ENCODE measurements at places on chromosomes 2 and 18.

DNA sequence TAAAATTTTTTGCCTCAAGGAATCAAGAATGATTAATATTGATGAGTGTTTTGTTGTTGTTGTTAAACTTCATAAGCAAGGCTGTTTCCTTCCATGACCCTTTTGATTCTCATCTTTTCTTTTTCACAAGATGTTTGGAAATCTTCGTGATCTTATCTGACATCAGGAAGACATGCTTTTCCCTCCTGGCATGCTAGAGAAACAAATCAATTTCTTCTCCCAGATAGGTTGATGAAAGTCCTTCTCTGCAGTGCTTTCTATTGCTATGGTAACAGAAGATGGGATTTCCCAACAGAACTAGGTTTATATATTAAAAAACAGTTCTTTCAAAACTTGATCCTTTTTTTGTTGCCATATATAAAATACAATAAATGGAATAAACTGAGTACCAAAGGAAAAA is 85.2 kb downstream of the EML6 start:
- DNase-seq = no peak
- no peak overlapping the region for H3K27ac ChIP-seq
- H3K36me3 ChIP-seq = no peaks in the 10 kb centered on the region
- no peaks in the 10 kb centered on the region for H3K27me3 ChIP-seq
- H3K4me1 ChIP-seq = no peaks in the 10 kb centered on the region

- no peak overlapping the region for H3K4me3 ChIP-seq
- no peaks in the 10 kb centered on the region for H3K4me1 ChIP-seq
- DNase-seq = no peak
Observed at GRCh38 chr2:235446082-235446481, 47.8 kb upstream of the AGAP1 start.

GRCh38 chr2:136932700-136933099 is 167.4 kb downstream of the THSD7B start:
- DNase-seq = peak; percentile 45
- H3K36me3 ChIP-seq = no peaks in the 10 kb centered on the region
- H3K4me3 ChIP-seq = no peak overlapping the region
- H3K27me3 ChIP-seq = no peaks in the 10 kb centered on the region
- H3K4me1 ChIP-seq = no peaks in the 10 kb centered on the region
- no peak overlapping the region for H3K27ac ChIP-seq

DNA sequence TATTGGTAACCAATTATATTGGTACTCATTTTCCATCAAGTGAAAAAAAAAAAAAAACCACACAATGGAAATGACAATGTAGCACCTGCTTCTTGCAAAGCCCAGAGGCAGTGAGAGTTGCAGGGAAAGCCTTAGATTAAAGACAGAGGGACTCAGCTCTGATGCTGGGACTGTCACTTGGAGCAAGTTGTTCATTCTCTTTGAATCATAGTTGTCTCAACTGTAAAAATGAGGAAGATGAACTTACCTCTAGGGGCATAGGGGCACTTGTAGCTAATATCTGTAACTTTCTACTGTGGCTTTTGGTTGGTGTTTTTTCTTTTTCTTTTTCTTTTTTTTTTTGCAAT is 81.4 kb upstream of the LPIN2 start:
- H3K4me1 ChIP-seq = no peaks in the 10 kb centered on the region
- H3K4me3 ChIP-seq = no peak overlapping the region
- DNase-seq = no peak

DNA sequence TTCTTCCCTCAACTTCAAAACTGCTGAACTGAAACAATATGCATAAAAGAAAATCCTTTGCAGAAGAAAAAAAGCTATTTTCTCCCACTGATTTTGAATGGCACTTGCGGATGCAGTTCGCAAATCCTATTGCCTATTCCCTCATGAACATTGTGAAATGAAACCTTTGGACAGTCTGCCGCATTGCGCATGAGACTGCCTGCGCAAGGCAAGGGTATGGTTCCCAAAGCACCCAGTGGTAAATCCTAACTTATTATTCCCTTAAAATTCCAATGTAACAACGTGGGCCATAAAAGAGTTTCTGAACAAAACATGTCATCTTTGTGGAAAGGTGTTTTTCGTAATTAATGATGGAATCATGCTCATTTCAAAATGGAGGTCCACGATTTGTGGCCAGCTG is 8.4 kb downstream of the HOXD8 start:
- H3K27ac ChIP-seq = no peak overlapping the region
- peaks cover 89% of the 10 kb centered on the region for H3K27me3 ChIP-seq
- no peaks in the 10 kb centered on the region for H3K36me3 ChIP-seq
- H3K4me1 ChIP-seq = no peaks in the 10 kb centered on the region

GRCh38 chr2:3779496-3780049 is 76.2 kb downstream of the DCDC2C start:
- H3K4me3 ChIP-seq = no peak overlapping the region
- no peak overlapping the region for H3K27ac ChIP-seq
- H3K27me3 ChIP-seq = no peaks in the 10 kb centered on the region
- DNase-seq = no peak

- no peaks in the 10 kb centered on the region for H3K36me3 ChIP-seq
- H3K4me3 ChIP-seq = peak overlapping the region; percentile 75
- DNase-seq = peak; percentile 93
- peaks cover 2% of the 10 kb centered on the region for H3K4me1 ChIP-seq
- H3K27me3 ChIP-seq = no peaks in the 10 kb centered on the region
Observed at GRCh38 chr2:231680285-231680991, 27.9 kb upstream of the PTMA start.

DNA sequence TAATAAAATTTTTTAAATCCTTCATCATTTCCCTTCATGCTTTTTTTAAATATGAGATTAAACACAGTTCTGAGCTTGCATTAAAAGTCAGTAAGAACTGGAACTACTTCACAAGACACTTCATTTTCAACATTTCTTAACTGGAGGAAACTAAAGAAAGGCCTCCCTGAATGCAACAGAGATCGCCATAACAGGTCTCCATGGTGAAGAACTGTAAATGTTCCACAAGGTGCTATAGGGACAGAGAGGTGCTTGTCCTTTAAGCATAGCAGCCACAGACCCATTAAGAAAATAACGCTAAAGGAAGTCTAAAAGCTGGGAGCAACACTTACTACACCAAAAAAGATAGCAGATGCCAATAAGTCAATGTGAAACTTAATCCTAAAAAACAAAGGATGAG is 8.5 kb downstream of the STAM2 start:
- no peak overlapping the region for H3K4me3 ChIP-seq
- no peak overlapping the region for H3K27ac ChIP-seq
- DNase-seq = no peak
- no peaks in the 10 kb centered on the region for H3K27me3 ChIP-seq
- peaks cover 4% of the 10 kb centered on the region for H3K36me3 ChIP-seq

- no peaks in the 10 kb centered on the region for H3K27me3 ChIP-seq
- H3K4me3 ChIP-seq = no peak overlapping the region
- peak; percentile 5 for DNase-seq
- no peaks in the 10 kb centered on the region for H3K36me3 ChIP-seq
Observed at GRCh38 chr2:23427350-23427749, 42.4 kb downstream of the KLHL29 start.

GRCh38 chr18:24176727-24177416 is 38.0 kb downstream of the CABYR start:
- H3K36me3 ChIP-seq = peaks cover 14% of the 10 kb centered on the region
- H3K4me1 ChIP-seq = no peaks in the 10 kb centered on the region
- no peak overlapping the region for H3K27ac ChIP-seq
- no peak overlapping the region for H3K4me3 ChIP-seq

- no peak overlapping the region for H3K4me3 ChIP-seq
- no peaks in the 10 kb centered on the region for H3K27me3 ChIP-seq
- no peaks in the 10 kb centered on the region for H3K36me3 ChIP-seq
- no peak for DNase-seq
- H3K4me1 ChIP-seq = 0 out of 2 replicates have a peak, but pooled peaks cover 4% of the 10 kb centered on the region
Observed at GRCh38 chr2:172214252-172214651, 111.6 kb upstream of the DLX2 start.

GRCh38 chr2:9992427-9993187 is 41.1 kb downstream of the GRHL1 start:
- no peaks in the 10 kb centered on the region for H3K36me3 ChIP-seq
- no peaks in the 10 kb centered on the region for H3K27me3 ChIP-seq
- DNase-seq = no peak
- H3K4me3 ChIP-seq = no peak overlapping the region
- no peaks in the 10 kb centered on the region for H3K4me1 ChIP-seq
- no peak overlapping the region for H3K27ac ChIP-seq

- no peak for DNase-seq
- peak overlapping the region; percentile 100 for H3K4me3 ChIP-seq
- H3K27ac ChIP-seq = no peak overlapping the region
- no peaks in the 10 kb centered on the region for H3K27me3 ChIP-seq
- H3K36me3 ChIP-seq = peaks cover 9% of the 10 kb centered on the region
Observed at GRCh38 chr2:229920011-229920641, 1.7 kb downstream of the TRIP12 start.

- H3K36me3 ChIP-seq = no peaks in the 10 kb centered on the region
- H3K4me3 ChIP-seq = no peak overlapping the region
- no peaks in the 10 kb centered on the region for H3K27me3 ChIP-seq
- H3K27ac ChIP-seq = no peak overlapping the region
Observed at GRCh38 chr18:24209558-24209957, 70.7 kb downstream of the CABYR start.

GRCh38 chr2:167944825-167945659 is 302.4 kb downstream of the STK39 start:
- no peak overlapping the region for H3K27ac ChIP-seq
- no peak for DNase-seq
- no peaks in the 10 kb centered on the region for H3K36me3 ChIP-seq
- H3K27me3 ChIP-seq = no peaks in the 10 kb centered on the region

DNA sequence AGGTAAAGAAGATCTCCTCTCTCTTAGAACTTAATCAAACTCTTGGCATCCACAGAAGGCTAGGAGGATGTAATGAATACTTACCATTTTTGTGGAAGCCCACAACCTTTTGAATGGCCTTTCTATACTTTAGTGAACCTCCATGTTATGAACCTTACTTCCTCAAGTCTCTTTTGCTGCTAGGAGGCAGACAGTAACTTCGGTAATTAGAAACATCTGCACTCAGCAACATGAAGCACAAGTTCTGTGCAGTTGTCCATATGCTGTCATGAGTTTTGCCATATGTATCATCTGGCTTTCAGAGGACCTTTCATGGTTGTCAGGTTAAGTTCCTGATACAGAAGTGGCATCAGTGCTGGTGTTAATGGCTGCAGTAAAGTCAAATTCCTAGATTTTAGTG is 50.4 kb downstream of the PDK1 start:
- no peak for DNase-seq
- H3K36me3 ChIP-seq = peaks cover 14% of the 10 kb centered on the region
- no peaks in the 10 kb centered on the region for H3K27me3 ChIP-seq
- H3K27ac ChIP-seq = no peak overlapping the region

DNA sequence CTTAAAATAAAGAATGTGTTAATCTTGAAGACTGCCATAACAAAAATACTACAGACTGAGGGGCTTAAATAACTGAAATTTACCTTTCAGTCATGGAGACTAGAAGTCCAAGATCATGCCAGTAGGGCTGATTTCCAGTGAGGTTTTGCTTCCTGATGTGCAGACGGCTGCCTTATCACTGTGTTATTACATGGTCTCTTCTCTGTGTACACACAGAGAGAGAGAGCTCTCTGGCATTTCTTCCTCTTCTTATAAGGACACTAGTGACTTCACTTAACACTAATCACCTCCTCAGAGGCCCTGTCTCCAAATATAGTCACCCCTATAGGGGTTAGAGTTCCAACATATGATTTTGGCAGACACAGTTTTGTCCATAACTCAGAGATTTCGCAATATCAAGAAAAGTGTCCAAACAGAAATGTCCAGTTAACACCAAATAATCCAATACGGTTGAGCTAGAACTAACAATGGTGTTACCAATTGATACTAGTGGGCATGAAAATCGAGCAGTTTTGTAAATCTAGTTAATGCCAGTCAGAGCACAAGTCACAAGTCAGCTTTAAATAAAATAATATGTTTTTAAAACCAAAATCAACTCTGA is 399.8 kb downstream of the ADCYAP1 start:
- no peaks in the 10 kb centered on the region for H3K36me3 ChIP-seq
- no peak for DNase-seq
- H3K4me1 ChIP-seq = no peaks in the 10 kb centered on the region

DNA sequence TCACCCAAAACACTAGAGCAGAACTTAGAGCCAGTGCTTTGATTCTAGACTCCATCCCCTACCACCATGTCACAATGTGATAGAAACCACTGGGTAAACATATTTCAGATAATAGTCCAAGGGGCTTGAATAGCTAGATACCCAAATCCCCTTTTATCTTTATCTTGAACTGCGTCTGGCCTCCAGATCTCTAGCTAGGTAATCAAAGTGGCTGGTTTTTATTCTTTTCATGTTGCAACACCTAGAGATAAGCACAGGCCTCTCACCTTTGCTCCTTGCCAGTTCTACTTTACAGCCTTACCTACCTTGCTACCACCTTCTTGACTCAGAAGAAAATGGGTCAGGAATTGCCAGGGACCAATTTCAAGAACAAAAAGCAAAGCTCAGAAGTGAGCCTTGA is 171.2 kb downstream of the C1D start:
- peaks cover 7% of the 10 kb centered on the region for H3K4me1 ChIP-seq
- H3K36me3 ChIP-seq = 0 out of 2 replicates have a peak, but pooled peaks cover 4% of the 10 kb centered on the region
- no peaks in the 10 kb centered on the region for H3K27me3 ChIP-seq
- H3K27ac ChIP-seq = no peak overlapping the region
- DNase-seq = no peak

- H3K27me3 ChIP-seq = no peaks in the 10 kb centered on the region
- H3K4me3 ChIP-seq = no peak overlapping the region
- peaks cover 10% of the 10 kb centered on the region for H3K4me1 ChIP-seq
- H3K36me3 ChIP-seq = peaks cover 3% of the 10 kb centered on the region
- DNase-seq = no peak
Observed at GRCh38 chr2:31383471-31384153, 30.9 kb downstream of the XDH start.

DNA sequence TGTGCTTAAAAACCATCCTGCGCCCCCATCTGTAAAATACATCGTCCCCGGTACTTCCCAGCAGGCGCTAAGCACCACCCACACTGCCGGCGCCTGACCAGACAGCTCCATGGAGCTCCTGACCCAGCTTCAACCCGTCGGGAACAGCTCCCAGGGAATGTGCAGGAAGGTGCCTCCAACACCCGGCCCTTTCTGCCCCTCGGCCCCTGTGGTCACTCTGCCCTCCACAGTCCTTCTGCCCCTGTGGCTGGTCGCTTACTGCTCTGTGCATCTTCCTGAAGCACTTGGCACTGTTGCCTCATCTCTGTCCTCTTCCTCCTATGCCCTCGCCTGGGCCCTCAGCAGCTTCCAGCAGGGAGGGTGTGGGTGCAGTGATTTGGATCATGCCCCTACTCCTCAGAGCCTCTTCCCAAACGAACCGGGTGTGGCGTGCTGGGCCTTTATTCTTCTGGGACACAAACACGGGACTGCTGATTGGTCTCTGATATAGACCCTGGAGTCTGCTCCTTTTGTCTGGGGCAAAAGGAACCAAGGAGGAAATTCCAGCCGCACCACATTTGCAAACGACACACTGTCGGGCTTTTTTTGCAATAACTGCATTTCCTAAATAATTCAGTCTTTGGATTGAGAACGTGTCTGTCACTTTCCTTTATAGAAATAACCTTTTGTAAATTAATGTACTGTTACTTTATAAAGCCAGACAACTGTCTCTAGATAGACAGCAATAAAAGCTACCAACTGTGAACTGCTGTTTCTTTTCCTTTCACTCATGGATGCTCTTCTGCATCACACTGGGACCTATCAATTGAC is 65.9 kb downstream of the ADI1 start:
- H3K27me3 ChIP-seq = no peaks in the 10 kb centered on the region
- no peak for DNase-seq
- no peak overlapping the region for H3K4me3 ChIP-seq
- H3K4me1 ChIP-seq = no peaks in the 10 kb centered on the region
- H3K27ac ChIP-seq = no peak overlapping the region

- peak overlapping the region; percentile 92 for H3K4me3 ChIP-seq
- peaks cover 5% of the 10 kb centered on the region for H3K36me3 ChIP-seq
- no peak overlapping the region for H3K27ac ChIP-seq
- H3K27me3 ChIP-seq = no peaks in the 10 kb centered on the region
- no peak for DNase-seq
Observed at GRCh38 chr2:219245899-219246230, 586 bp downstream of the STK16 start.

Data from H9 (cell line).